Urinary bladder (tissue), 4 donors: ENCODE measurements at places on chromosomes 1 and 21. TPM values are rescaled to one million over a fixed set of nuclear protein-coding genes. Genes with fewer than 3 reads are reported as not detected.

- DNase-seq = no peak
These were observed 97.1 kb downstream of the ENAH start for GRCh38 chr1:225555821-225556220.

GRCh38 chr1:83034851-83035250 lies 964.1 kb downstream of the TTLL7 start:
- no peak for DNase-seq

- DNase-seq = no peak
These were observed 22.2 kb upstream of the ERG start for GRCh38 chr21:38520511-38520910.

- DNase-seq = no peak
These were observed 39.2 kb downstream of the PRMT6 start for GRCh38 chr1:107095647-107096046.

The S100A14 gene
- 7.1 TPM for polyA plus RNA-seq

The RAB25 gene
- 28.2 TPM for polyA plus RNA-seq

The CFAP298 gene
- polyA plus RNA-seq = 39.4 TPM

The RLF gene
- 9.2 TPM for polyA plus RNA-seq

The FYB2 gene
- 0.09 TPM for polyA plus RNA-seq

The FBXO42 gene
- polyA plus RNA-seq = 28.2 TPM

The AMY2A gene
- polyA plus RNA-seq = not detected
